ENCODE measurements at places on chromosomes 6 and 20. TPM values are rescaled to one million over a fixed set of nuclear protein-coding genes. Genes with fewer than 3 reads are reported as not detected.

The ABCF1 gene
- 92.4 TPM for total RNA-seq

The BIRC7 gene
- total RNA-seq: not detected

The SLC17A1 gene
- not detected for total RNA-seq

The MYLIP gene
- 8.1 TPM for total RNA-seq

The OVOL2 gene
- total RNA-seq: 7.4 TPM

The TLDC2 gene
- 1.1 TPM for total RNA-seq

The OPN5 gene
- total RNA-seq: not detected

The CALHM4 gene
- not detected for total RNA-seq

The ENPP1 gene
- 7.7 TPM for total RNA-seq

The C6orf141 gene
- 60.9 TPM for total RNA-seq

The SAMD10 gene
- total RNA-seq: 23.7 TPM

The HSD17B8 gene
- total RNA-seq: 40.4 TPM

The COL9A3 gene
- 2.7 TPM for total RNA-seq

The AHCY gene
- 169 TPM for total RNA-seq

The POU3F2 gene
- total RNA-seq: not detected

The NOL4L gene
- total RNA-seq: 46.9 TPM

- no peak for DNase-seq
Measured at GRCh38 chr6:156729248-156729647, 47.9 kb upstream of the ARID1B start.

- DNase-seq: no peak
Measured at GRCh38 chr6:70673601-70674000, 5.9 kb downstream of the SMAP1 start.

GRCh38 chr6:8934318-8934717 lies 499.0 kb upstream of the SLC35B3 start:
- DNase-seq: no peak

DNA sequence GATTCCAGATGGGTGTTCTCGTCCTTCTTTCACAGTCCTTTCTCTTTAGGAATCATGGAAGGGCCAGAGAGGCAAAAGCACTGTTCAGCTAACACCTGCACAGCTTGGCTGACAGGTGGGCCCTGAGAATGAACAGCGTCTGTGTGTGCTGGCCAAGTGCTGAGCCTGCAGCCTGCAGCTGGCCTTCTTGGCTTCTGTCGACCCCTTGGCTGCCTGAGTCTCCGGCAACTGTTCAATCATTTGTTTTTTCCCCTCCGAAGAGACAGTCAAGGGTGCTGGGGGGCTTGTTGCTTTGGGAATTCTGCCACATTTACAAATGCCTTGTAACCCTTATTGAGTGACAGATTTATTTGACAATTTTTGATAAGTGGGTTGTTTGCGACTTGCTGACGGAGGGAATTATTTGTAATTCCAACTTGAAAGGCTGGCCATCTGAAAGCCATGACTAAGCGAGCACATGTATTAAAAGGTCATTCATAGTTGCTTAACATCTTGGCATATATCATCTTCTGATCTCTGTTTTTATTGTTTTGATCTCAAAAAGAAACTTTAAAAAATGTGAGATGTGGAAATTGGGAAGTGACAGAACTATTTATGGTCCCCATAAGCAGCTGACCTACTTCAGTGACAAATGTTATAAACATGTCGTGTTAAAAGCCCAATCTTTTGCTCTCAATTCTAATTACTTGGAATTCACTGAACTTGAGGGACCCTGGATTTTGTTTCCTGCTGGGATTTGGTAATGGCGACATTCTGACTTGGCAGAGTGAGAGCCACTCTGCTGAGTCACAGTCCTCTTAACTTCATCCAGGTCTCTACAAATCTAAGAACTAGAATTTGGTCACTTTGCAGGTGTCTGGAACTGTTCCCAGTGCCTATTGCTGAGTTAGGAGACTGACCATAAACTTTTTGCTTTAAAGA lies 41.9 kb upstream of the FERMT1 start:
- no peak for DNase-seq

GRCh38 chr6:98142839-98143238 lies 691.5 kb upstream of the POU3F2 start:
- DNase-seq: no peak

GRCh38 chr6:147322299-147323162 lies 118.3 kb downstream of the STXBP5 start:
- DNase-seq: no peak

DNA sequence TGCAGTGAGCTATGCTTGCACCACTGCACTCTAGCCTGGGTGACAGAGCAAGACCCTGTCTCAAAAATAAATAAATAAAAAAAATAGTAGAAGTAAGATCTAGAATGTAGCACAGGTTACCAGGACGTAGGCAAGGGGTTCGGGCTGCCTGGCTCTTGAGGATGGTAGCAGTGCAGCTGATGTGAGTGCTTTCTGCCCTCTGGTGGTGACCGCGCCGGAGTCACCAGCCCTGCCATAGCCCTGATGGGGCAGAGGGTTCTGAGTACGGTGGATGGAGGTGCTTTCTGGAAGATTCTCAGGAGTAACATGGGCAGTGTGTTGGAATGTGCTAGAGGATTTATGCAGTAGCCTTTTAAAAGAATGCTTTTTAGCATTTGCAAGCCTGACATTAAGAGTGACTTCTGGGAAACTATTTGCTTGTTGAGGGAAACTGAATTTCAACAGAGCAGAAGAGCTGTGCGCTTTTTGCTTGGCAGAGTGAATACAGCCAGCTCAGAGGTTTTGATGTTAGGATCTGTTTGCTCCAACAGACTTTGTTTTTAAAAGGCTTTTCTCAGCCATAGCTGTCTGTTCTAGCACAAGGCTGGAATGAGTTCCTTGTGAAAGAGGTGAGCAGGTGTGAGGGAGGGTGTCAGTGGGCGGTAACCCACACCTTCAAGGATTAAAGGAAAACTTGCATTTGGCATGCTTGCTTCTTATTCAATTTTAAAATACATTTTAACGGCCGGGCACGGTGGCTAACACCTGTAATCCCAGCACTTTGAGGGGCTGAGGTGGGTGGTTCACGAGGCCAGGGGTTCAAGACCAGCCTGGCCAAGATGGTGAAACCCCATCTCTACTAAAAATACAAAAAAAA lies 65.9 kb downstream of the PTPN1 start:
- peak; percentile 86 for DNase-seq

- no peak for DNase-seq
Measured at GRCh38 chr6:129659590-129660345, 50.2 kb downstream of the ARHGAP18 start.

DNA sequence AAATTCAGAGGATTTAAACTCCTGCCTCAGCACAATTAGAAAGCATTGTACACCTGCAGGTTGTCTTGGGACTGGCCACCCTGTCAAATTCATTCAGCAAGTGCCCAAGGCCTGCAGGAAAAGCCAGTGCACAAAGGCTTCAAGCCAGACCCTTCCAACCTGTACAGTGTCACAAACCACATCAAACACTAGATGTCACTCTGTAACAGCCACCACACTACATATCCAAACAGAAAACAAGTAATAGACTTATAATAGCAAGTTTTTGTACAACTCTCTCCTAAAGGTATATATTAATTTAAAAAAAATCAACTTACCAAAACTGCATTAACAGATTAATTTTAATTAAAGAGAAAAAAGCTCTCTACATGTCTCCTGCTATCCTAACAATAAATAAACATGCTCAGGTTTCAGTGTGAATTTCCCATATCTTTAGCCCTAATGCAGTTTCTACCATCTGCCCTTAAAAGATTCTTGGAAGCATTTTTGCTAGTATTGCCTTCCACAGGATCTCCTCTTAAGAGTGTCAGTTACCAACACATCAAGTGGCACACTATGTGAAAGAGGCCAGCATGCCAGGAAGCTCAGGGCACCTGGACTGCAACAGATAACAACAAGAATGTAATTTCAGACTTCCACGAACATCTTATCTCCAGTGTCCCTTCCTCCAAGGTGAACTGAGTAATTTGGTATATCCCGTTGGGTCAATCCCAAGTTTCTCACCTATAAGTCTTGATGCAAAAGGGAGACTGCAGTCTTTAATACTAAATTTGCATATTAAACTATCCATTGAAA lies 47.5 kb downstream of the RALGAPA2 start:
- no peak for DNase-seq

GRCh38 chr6:110618591-110619267 lies 142.3 kb upstream of the SLC22A16 start:
- DNase-seq: peak; percentile 19

- DNase-seq: no peak
Measured at GRCh38 chr6:7707787-7708186, 18.1 kb upstream of the BMP6 start.

GRCh38 chr20:58028123-58028522 lies 200.3 kb downstream of the ANKRD60 start:
- DNase-seq: no peak

GRCh38 chr6:80148220-80148619 lies 41.7 kb downstream of the BCKDHB start:
- DNase-seq: no peak

GRCh38 chr6:42204768-42205282 lies 10.1 kb upstream of the GUCA1B start:
- DNase-seq: no peak

DNA sequence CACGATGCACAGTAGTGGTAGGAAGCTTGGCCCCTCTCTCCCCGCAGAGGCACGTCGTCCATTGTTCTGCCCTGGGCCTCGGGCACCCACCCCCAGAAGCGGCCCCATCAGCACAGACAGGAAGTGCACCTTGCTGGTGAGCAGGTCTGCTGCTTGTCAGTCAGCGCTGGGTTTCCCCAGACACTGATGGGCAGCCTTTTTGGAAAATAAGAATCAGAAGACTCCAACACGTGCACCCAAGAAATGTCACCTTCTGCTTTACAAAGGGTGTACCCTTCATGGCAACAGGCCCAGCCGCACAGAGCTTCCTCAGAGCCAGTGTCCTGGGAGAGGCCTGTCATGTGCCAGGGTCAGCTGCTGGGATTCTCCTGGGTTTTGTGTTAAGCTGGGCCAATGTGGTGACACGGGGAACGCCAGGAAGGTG lies 34.7 kb upstream of the IRF4 start:
- no peak for DNase-seq

- DNase-seq: no peak
Measured at GRCh38 chr20:12110711-12111110, 193.0 kb downstream of the BTBD3 start.

DNA sequence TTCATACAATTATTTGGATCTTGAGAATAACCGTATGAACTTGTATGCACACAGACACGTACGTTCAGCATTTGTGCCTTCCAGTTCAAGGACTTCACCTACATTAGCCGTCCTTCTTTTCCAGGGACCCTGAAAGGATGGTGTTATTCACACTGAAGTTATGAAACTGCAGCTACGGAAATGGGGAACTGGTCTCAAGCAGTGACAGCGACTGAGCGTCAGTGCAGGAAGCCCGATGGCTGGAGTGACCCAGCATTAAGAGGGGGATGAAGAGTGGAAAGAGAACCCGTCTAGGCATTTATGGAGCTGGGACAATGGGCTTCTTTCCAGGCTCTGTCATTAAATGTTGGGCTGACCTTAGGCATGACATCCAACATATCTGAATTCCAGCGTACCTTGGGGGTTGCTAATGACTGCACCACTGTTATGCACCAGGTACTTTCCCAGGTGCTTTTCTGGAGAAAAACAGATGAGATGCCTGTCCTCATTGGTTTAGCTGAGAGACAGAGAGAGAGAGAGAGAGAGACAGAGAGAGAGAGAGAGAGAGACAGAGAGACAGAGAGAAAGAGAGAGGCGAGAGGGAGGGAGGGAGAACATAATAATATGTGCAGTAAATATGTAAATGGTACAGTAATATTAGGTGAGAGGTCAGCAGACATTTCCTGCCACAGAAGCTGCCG lies 204.7 kb upstream of the EXOC2 start:
- no peak for DNase-seq

GRCh38 chr20:53660947-53661381 lies 67.3 kb upstream of the ZNF217 start:
- DNase-seq: no peak

GRCh38 chr6:9086331-9086730 lies 651.0 kb upstream of the SLC35B3 start:
- no peak for DNase-seq

- no peak for DNase-seq
Measured at GRCh38 chr6:12436683-12437082, 146.5 kb downstream of the EDN1 start.

GRCh38 chr6:157497579-157497978 lies 116.6 kb downstream of the ZDHHC14 start:
- no peak for DNase-seq

DNA sequence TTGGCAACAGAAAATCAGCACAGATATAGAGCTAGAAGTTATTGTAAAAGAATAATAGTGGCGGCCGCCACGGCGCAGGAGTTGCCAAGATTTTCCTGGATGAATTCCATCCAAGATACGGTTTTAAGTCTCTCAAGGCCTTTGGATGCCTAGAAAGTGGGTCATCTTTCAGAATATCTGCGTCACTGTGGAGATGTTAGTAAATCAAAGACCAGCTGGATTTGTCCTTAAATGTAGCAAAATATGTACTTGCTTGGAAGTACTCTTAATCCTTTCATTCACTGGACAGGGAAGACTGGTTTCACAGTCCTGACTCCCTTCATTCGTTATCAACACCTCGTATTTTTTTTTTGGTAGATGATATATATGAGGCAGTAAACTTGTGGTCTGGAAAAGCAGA lies 83.0 kb downstream of the SLC22A3 start:
- no peak for DNase-seq

- DNase-seq: no peak
Measured at GRCh38 chr6:157047951-157048350, 270.8 kb downstream of the ARID1B start.

DNA sequence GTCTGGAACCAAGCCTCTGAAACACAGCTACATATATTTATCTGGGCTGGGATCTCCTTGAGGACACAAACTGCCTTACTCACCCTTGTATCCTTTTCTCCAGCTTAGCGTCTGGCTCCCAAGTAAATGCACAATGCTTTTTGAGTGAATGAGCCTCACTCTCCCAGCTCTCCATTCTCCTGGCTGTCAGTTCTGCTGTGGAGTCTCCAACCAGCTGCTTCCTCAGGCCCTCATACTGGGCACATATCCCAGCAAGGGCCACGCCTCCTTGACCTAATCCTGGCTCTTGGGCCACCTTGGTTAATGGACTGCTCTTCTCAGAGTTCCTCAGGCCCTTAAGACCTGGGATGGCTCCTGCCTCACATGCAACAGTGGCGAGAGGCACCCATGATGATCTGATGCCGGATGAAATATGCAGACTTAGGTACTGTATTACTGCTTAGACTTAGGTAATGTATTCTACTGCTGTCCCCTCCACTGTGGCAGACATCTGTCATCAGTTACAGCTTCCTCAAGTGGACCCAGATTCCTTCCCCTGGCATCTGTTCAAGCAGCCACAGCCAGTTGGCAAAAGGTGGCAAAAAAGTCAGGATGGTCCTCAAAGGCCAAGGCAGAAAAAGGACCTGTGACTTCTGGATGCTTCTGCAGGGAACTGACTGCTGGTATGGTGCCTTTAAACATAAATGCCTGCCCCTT lies 16.5 kb downstream of the SNHG17 start:
- no peak for DNase-seq

- DNase-seq: no peak
Measured at GRCh38 chr6:6556161-6556737, 32.3 kb upstream of the LY86 start.

DNA sequence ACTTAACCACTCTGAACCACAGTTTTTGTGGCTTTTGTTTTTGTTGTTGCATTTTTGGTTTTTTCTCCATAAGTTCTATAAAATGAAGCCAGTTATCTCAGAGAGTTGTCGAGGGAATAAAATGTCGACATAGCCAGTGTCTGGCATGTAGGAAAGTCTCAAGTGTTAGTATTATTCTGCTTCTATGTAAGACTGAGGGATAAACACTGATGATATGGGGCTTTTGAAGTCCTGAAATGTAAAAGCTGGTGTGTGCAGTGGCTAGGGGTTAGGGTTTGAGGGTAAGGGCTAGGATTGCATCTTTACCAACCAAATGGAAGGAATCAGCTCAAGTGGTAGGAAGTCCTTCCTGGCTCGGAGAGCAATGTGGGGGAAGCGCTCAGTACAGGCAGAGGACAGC lies 59.2 kb downstream of the DAAM2 start:
- no peak for DNase-seq

GRCh38 chr6:169232507-169232931 lies 21.1 kb downstream of the THBS2 start:
- DNase-seq: no peak

Measured in Calu3 (cell line).